ENCODE measurements at places on chromosomes 5 and 9. TPM values are rescaled to one million over a fixed set of nuclear protein-coding genes. Genes with fewer than 3 reads are reported as not detected.

The RGS3 gene
- total RNA-seq, result 26.7 TPM

The TLX3 gene
- total RNA-seq, result not detected

The NR5A1 gene
- 38.8 TPM for total RNA-seq

The WDR38 gene
- total RNA-seq, result not detected

The CA9 gene
- total RNA-seq, result not detected

The SOX30 gene
- total RNA-seq, result not detected

The CER1 gene
- not detected for total RNA-seq

The UBAP1 gene
- total RNA-seq, result 25.0 TPM

The STXBP1 gene
- total RNA-seq, result 4.4 TPM

- H3K27me3 ChIP-seq, result no peaks in the 10 kb centered on the region
- peaks cover 6% of the 10 kb centered on the region for H3K36me3 ChIP-seq
- no peak overlapping the region for H3K4me3 ChIP-seq
- no peaks in the 10 kb centered on the region for H3K4me1 ChIP-seq
Observed at GRCh38 chr9:136079916-136080246, 15.2 kb downstream of the NACC2 start.

DNA sequence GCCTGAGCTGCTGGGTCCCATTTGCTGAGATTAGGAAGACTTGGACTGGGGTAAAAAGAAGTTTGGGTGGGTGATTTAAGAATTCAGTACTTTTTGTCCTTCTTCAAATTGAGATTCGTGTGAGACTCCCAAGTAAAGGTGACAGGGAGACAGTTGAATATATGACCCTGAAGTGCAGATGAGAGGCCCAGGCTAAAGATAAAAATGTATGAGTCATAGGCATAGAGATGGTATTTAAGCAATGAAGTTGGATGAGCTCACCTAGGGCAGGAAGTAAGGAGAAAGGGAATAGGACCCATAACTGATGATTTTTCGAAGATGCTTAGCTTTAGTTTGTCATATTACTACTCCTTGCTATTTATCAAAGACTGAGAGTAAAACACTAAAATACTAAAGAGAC is 255.9 kb upstream of the ADRA1B start:
- H3K27me3 ChIP-seq, result no peaks in the 10 kb centered on the region
- H3K4me1 ChIP-seq, result no peaks in the 10 kb centered on the region
- no peak overlapping the region for H3K27ac ChIP-seq
- no peaks in the 10 kb centered on the region for H3K36me3 ChIP-seq

- no peak for DNase-seq
- H3K27ac ChIP-seq, result no peak overlapping the region
- H3K4me3 ChIP-seq, result no peak overlapping the region
- H3K4me1 ChIP-seq, result peaks cover 16% of the 10 kb centered on the region
Observed at GRCh38 chr5:138643040-138643791, 68.0 kb upstream of the HSPA9 start.

GRCh38 chr5:87020099-87020934 is 247.4 kb upstream of the RASA1 start:
- H3K27ac ChIP-seq, result no peak overlapping the region
- no peaks in the 10 kb centered on the region for H3K36me3 ChIP-seq
- H3K4me1 ChIP-seq, result no peaks in the 10 kb centered on the region
- H3K27me3 ChIP-seq, result no peaks in the 10 kb centered on the region
- H3K4me3 ChIP-seq, result no peak overlapping the region
- no peak for DNase-seq

DNA sequence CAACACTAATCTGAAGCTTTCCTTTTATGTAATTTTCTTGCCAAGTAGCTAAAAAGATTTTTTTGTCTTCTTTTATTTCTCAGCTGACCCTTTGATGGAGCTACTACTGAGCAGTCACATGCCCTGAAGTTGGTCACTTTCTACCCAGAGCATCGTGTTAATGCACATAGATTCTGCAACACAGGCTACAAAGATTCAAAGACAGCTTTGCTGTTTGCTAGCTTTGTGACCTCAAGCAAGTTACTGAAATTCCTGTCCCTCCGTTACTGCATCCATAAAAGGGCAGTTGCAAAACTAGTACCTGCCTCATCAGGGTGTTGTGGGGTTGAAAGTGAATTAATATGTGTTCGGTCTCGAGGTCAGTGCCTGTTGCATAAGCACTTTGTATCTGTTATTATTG is 179.9 kb downstream of the GAS1 start:
- no peak for DNase-seq
- H3K27ac ChIP-seq, result no peak overlapping the region
- H3K36me3 ChIP-seq, result no peaks in the 10 kb centered on the region
- H3K4me3 ChIP-seq, result no peak overlapping the region
- H3K27me3 ChIP-seq, result peaks cover 1% of the 10 kb centered on the region
- no peaks in the 10 kb centered on the region for H3K4me1 ChIP-seq

- no peaks in the 10 kb centered on the region for H3K36me3 ChIP-seq
- H3K4me3 ChIP-seq, result no peak overlapping the region
- peaks cover 18% of the 10 kb centered on the region for H3K4me1 ChIP-seq
- H3K27ac ChIP-seq, result no peak overlapping the region
- no peaks in the 10 kb centered on the region for H3K27me3 ChIP-seq
- no peak for DNase-seq
Observed at GRCh38 chr5:121988488-121988887, 26.7 kb downstream of the SRFBP1 start.

- no peak overlapping the region for H3K27ac ChIP-seq
- H3K4me1 ChIP-seq, result peaks cover 57% of the 10 kb centered on the region
- H3K27me3 ChIP-seq, result no peaks in the 10 kb centered on the region
- no peak overlapping the region for H3K4me3 ChIP-seq
- no peak for DNase-seq
Observed at GRCh38 chr5:14202462-14202861, 59.3 kb downstream of the TRIO start.

GRCh38 chr5:14195588-14195987 is 52.4 kb downstream of the TRIO start:
- H3K36me3 ChIP-seq, result no peaks in the 10 kb centered on the region
- no peak for DNase-seq
- no peak overlapping the region for H3K4me3 ChIP-seq
- H3K4me1 ChIP-seq, result peaks cover 15% of the 10 kb centered on the region
- H3K27ac ChIP-seq, result no peak overlapping the region
- H3K27me3 ChIP-seq, result no peaks in the 10 kb centered on the region

DNA sequence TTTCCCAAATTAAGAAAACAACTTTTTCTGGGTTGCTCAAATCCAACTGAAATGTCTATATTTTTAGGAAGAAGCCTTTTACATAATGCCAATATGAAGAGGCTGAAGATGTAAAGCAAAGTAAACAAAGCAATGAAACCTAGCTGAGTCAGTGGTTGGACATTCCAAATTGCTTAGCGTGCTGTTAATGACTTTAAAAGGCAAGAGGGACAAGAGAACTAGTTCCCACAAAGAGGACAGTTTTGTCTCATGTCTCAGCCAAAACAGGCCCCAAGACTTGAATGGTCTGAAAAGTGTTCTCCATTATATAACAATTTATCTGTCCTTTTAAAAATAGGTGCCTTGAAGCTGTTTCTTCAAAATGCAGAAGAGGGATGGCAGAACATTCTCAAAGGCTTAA is 407.0 kb downstream of the ENC1 start:
- H3K4me3 ChIP-seq, result no peak overlapping the region
- H3K36me3 ChIP-seq, result no peaks in the 10 kb centered on the region
- no peaks in the 10 kb centered on the region for H3K4me1 ChIP-seq
- DNase-seq, result no peak

GRCh38 chr9:93517331-93517730 is 59.1 kb upstream of the PHF2 start:
- peaks cover 9% of the 10 kb centered on the region for H3K36me3 ChIP-seq
- H3K4me3 ChIP-seq, result no peak overlapping the region
- no peak for DNase-seq
- H3K4me1 ChIP-seq, result no peaks in the 10 kb centered on the region
- no peaks in the 10 kb centered on the region for H3K27me3 ChIP-seq

GRCh38 chr5:32812399-32812798 is 101.3 kb downstream of the NPR3 start:
- no peak overlapping the region for H3K27ac ChIP-seq
- no peak for DNase-seq
- H3K36me3 ChIP-seq, result no peaks in the 10 kb centered on the region
- H3K4me1 ChIP-seq, result no peaks in the 10 kb centered on the region
- H3K27me3 ChIP-seq, result no peaks in the 10 kb centered on the region

- H3K27me3 ChIP-seq, result peaks cover 4% of the 10 kb centered on the region
- no peak for DNase-seq
- no peaks in the 10 kb centered on the region for H3K36me3 ChIP-seq
- H3K27ac ChIP-seq, result no peak overlapping the region
- H3K4me1 ChIP-seq, result peaks cover 10% of the 10 kb centered on the region
- H3K4me3 ChIP-seq, result no peak overlapping the region
Observed at GRCh38 chr5:159340511-159340910, 10.2 kb upstream of the IL12B start.

DNA sequence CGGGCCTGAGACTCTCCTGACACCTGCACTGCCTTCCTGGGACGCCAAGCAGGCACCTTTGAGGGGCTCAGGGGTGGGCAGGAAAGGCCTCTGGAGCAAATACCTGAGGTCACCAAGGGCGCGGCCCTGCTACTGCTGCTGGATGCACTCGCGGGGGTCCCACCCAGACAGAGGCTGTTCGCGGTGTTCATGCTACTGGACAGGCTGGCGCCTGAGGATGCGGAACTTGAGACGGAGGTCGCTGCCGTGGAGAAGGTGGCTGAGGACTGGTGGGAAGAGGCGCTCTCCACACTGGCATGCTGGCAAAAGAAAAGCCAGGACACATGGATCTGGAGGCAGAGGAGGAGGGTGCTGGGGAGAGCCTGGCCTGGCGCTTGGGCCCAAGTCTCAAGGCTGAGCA is 110.7 kb downstream of the UBE2R2 start:
- no peaks in the 10 kb centered on the region for H3K27me3 ChIP-seq
- peaks cover 65% of the 10 kb centered on the region for H3K36me3 ChIP-seq
- no peak overlapping the region for H3K4me3 ChIP-seq

- peaks cover 8% of the 10 kb centered on the region for H3K4me1 ChIP-seq
- H3K27me3 ChIP-seq, result peaks cover 29% of the 10 kb centered on the region
- DNase-seq, result no peak
- no peaks in the 10 kb centered on the region for H3K36me3 ChIP-seq
Observed at GRCh38 chr9:18910435-18910834, 122.6 kb downstream of the SAXO1 start.
